NCI-H2107 (cell line): ENCODE measurements at places on chromosomes 16 and 17.

DNA sequence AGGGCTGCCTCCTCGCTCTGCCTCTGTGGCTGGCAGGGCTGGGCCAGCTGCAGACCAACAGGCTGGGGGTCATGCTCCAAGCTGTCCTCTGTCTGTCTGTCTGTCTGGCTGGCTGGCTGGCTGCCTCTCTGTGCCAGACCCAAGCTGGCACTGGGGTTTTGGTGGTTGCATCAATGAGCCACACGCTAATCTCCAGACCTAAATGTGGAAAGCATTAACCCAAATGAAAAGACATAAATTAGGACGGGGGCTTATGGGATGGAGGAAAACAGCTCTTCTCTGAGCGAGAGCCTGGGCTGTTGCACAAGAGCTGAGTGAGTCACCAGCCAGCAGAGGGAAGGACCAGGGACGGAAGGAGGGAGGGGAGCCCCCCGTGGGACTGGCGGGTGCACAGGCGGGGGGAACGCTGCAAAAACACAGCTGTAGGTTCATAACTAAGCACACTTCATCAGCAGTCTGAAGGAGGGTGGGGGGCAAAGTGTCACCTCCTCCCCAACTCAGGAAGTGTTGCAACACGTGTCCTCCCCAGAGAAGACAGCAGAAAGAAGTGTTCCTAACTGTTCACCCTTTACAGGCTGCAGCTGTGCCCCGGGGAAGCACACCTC, 83.4 kb downstream of the GAS7 start:
- no peak for DNase-seq

- no peak for DNase-seq
Observed at GRCh38 chr16:14011001-14011400, 60.1 kb upstream of the MRTFB start.

GRCh38 chr16:87054154-87054553, 263.0 kb downstream of the C16orf95 start:
- DNase-seq = no peak

GRCh38 chr17:80068301-80069222, 32.1 kb downstream of the CCDC40 start:
- DNase-seq = no peak

- no peak for DNase-seq
Observed at GRCh38 chr16:53964145-53964790, 260.3 kb downstream of the FTO start.
